Cardiac septum (tissue), 1 donor: ENCODE measurements at places on chromosomes 11 and 22.
A peak's percentile ranks its signal among the peaks of the same experiment; 100 is the strongest.

GRCh38 chr22:35313311-35314121, 13.8 kb downstream of the TOM1 start:
- DNase-seq, result peak; percentile 79

DNA sequence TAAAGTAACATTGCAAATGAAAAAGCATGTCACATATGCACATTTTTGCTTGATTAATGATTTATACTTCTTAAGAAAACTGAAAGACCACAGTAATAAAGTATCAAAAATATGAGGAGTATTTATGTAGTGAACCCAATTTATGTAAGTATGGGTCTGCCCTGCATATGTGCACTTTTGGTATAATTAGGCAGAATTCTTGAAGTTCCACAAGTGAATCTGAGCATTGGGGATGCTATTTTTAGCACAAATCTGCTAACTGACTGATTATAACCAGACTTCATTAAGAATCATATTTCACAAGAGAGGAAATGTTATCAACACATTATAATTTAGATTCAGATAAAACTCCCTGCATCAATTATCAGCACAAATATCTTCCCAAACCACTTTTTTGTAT, 407.1 kb upstream of the LRRC4C start:
- no peak for DNase-seq

- DNase-seq, result no peak
These were observed 6.1 kb upstream of the MUC5AC start for GRCh38 chr11:1151366-1152315.

DNA sequence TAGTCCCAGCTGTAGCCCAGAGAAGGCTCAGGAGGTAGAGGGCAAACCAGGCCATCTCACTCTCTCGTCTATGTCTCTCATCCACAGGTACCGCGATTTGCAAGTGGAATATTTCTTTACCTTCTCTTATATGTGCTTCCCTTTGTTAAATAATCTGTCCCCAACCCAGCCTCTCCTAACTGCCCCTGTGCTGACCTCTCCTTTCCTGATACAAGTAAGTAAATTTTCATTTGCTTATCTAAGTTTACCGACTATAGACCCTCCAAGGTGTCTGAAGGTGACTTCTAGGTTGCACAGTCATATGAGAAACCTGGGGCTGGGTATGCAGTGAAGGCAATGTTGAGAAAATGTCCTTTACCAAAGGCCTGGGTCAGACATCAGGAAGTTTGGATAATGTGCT, at the start of gene CBLIF:
Gene CBLIF (minus strand): TSS at position 101 of the 400 bp plus-strand sequence. CDS start 46 bp downstream, at position 55.
- DNase-seq, result no peak

DNA sequence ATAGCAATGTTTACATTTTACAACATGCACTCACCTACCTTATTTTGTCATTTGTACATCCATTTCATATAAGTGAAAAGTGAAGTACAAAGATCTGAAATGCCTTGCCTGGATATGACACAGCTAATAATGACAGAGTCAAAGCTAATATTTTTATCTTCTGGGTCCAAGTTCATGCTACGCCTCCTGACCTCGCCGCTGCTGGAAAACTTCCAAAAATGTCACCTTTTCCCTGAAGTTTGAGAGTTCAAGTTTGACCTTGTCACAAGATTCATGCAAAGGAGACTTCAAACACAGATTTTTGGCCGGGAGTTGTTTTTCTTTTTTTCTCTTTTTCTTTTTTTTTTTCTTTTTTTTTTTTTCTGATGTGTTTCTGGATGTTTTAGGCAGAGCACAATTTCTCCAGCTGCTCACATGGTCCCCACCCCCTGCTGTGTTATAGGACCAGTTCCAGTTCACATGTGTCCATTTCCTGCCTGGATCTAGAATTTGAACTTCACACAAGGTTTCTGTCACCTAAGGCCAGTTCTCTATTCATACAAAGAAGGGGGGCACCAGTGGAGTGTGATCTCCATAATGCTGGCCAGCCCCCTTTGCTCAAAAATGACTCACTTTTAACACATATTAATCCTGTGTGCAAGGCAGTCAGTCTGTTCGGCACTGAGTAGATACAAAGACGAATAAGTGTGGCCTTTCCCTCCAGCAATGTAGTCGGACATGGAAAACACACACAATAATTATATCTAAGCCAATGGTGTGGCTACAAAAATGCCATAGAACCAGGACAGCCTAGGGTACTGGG, 546.8 kb downstream of the BUD13 start:
- no peak for DNase-seq

GRCh38 chr11:55707029-55707428, 45.0 kb downstream of the OR4C6 start:
- no peak for DNase-seq

- DNase-seq, result no peak
These were observed 46.6 kb downstream of the KDM2A start for GRCh38 chr11:67165623-67166022.
